Endothelial cell of umbilical vein (primary cell): ENCODE measurements at places on chromosomes 12 and 14.

- DNase-seq = no peak
Observed at GRCh38 chr12:32084017-32084688, 22.5 kb upstream of the BICD1 start.

DNA sequence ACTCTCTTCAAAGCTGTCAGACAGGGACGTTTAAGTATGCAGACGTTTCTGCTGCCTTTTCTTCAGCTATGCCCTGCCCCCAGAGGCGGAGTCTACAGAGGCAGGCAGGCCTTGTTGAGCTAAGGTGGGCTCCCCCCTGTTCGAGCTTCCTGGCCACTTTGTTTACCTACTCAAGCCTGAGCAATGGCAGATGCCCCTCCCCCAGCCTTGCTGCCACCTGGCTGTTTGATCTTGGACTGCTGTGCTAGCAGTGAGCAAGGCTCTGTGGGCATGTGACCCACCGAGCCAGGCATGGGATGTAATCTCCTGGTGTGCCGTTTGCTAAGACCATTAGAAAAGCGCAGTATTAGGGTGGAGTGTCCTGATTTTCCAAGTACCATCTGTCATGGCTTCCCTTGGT is 900.4 kb upstream of the MDGA2 start:
- no peak for DNase-seq

DNA sequence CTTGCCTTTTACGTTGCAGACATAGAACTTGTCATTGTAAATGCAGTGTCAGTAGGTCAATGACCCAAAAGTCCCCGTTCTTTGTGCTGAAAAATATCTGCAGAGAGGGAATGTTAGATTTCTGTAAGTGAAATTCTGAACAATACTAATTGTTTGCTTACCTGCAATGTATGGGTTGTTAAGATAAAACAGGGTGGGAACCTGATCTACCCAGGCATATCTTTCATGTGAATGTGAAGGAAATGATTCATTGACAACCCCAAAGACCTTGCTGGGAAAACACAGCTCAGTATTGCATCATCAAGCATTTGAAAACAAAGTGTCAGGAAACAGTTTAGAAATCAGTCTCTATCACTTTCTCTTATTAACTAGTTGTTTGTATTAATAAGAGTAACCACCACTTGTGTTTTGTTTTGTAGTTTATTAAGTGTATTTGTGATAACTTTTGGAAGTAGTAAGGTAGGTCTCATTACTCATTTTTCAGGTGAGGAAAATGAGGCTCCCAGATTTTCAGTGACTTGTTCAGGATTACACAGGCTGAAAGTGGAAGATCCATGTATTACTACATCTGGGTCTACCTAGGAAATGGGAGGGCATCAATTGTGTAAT is 57.9 kb upstream of the SLC38A2 start:
- DNase-seq = peak; percentile 97

- no peak for DNase-seq
Observed at GRCh38 chr14:102819747-102820330, 42.6 kb downstream of the TRAF3 start.

GRCh38 chr14:100715332-100715731 is 11.4 kb upstream of the DLK1 start:
- no peak for DNase-seq

GRCh38 chr12:54423816-54424150 is 4.7 kb upstream of the ITGA5 start:
- DNase-seq = no peak

DNA sequence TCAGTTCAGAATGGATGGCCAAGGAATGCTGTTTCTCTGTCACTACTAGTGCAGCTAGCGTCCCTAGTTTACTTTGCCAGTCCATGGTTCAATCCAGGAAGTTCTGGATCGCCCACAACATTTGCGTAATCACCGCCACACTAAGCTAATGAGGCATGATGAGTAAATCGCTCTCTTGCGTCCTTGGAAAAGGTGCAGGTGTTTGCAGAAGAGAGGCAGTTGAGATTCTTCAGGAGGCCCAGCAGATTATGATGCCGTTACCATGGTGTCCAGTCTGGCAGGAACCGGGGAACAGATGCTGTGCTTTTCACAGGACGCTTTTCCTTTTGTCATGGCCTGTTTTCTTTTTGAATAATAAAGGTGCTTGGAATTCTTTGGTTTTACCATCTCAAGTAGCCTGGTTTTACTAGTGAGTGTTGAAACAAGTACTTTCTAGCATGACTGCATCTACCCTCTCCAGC is 9.0 kb downstream of the TPH2 start:
- DNase-seq = no peak

DNA sequence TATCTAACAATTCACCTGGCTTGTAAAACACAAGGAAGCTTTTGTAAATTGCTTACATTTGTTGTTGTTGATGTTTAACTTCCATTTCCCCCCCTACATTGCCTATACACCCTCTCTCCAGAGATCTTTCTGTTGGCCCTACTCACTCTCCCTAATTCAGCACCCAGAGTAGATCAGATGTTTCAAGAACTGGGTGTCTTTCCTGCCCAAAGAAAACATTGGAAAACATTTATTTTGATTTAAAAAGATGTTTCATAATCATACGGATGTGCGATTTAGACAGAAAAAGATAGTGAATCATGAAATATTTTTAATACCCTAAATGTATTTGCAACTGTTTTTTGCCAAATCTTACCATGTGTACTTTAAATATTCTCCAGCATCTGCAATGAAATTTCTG is 446.4 kb upstream of the RGS6 start:
- DNase-seq = no peak

GRCh38 chr12:43196268-43196907 is 355.6 kb downstream of the ADAMTS20 start:
- no peak for DNase-seq

DNA sequence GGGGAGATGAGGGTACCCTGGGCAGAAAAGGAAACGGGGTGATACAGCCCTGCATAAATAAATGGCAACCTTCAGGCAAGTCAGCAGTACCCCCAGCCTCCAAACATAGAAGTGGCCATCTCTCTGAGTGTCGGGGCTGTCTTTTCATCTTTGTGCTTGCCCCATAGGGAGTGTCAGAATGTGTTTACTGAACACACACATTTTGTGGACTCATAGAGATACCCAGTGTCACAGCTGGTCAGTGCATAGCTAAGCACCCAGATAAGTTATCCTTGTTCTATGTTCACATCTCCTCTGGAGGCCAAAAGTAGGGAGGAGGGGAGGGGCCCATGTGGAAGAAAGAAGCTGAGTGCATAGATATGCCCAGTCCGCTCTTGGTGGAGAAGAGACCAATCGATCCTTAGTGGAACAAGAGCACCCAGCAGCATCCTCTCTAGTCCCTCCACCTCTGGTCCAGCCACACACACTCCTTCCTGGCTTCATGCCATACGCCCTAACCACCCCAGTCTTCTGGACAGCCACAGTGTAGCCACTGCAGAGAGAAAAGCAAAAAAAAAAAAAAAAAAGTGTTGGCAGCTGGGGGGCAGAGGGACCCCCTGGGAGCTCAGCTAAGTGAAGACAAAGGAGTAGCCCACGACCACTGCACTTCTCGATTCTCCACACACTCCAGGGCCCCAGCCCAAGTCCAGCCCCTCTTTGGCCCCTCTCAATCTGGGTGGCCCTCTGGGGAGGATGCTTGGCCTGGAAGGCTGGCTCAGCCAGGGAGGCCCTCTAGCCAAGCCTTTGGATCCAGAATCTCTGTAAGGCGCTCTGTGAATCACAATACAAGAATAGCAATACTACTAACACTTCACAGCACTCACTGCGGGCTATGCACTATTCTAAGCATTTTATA is 2.6 kb downstream of the ITGA7 start:
- no peak for DNase-seq

GRCh38 chr12:1890810-1891209 is 27.6 kb downstream of the CACNA2D4 start:
- no peak for DNase-seq

DNA sequence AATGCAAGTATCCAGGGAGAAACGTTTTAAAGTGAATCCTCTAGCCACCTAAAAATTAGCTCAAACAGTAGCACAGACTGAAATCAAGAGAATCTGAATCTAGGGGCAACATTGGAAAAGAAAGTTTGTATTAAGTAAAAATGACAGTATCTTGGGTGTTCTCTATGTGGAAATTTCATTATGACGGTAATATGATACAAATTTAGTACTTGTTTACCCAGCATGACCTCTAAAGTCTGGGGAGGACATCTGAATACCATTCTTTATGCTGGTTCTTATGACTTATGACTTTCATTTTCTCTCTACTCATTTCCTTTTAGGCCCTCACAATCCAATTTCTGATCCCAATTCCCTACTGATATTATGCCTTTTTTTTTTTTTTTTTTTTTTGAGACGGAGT is 14.0 kb downstream of the GTSF1 start:
- DNase-seq = no peak

DNA sequence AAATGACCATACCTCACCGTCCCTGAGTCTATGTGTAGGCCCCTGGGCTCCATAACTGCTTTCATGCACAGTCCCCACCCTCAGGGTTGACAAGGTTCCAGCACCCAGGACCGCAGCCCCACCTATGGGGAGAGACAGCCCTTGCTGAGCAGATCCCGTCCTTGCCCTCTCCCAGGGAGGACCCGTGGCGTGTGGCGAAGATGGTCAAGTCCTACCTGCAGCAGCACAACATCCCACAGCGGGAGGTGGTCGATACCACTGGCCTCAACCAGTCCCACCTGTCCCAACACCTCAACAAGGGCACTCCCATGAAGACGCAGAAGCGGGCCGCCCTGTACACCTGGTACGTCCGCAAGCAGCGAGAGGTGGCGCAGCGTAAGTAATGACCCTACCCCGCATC is 10.3 kb downstream of the HNF1A start:
- DNase-seq = no peak

DNA sequence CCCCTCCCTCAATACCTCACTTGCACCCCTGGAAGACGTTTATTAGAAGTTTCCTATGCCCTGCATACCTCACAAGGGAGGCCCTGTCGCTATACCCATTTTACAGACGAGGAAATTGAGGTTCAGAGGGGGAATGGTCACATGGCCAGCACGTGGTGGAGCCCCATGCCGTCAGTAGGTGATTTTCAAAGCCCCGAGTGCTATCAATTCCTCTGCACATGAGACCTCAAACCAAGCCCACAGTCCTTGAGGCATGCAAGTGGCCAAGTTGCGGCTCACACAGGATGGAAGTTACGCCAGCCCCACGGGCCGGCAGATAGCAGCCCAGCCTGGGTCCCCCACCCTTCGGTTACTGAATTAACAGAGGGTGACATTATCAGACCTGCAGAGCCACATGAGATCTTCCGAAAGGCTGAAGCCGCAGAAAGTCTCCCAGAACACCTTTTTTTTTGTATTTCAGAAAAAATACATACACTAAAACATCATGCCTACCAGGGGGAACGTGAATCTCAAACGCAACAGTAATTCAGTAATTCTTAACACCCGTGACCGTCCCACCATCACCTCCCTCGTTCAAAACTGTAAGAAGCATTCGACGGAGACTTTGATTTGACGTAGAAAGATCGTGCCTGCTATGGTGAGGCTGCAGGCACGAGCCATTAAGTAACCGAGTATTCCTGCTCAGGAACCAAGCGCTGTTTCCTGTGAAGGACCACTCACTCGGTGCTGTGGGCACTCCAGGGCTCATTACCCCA is 129.0 kb downstream of the RFLNA start:
- no peak for DNase-seq

DNA sequence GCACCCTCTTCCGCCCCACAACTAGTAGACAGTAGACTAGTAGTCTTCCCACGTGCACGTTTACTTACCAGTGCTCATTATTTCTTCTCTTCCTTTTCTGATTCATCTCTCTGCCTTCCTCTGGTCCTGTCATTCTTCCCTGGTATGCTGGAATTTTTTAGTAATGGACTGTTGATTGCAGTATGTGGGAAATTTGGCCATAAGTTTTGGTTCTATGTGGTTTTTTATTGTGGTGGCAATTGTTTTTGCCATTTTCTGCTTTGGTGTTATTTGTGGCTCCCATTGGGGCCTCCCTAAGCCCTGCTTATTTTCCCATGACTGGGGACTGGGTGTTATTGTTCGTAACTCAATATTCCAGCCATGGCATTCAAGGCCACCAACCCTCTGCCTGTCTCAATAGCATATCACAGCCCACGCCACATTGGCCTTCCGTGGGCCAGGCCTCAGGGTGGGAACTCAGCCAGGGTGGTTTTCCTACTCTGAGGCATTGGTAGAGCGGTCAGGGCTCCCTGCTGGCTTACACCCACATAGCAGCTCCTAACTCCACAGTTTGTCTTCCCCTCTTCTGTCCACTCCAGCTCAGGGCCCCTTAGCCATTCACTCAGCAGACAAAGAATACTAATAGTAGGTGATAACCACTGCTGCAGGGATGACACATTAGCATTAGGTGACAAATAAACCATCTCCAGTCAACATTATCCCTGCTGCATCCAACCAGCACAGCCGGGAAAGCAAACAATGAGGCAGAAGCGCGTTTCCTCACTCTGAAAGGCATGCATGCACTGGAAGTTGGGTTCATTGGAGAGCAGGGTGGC is 321.5 kb downstream of the CACNA1C start:
- DNase-seq = no peak

DNA sequence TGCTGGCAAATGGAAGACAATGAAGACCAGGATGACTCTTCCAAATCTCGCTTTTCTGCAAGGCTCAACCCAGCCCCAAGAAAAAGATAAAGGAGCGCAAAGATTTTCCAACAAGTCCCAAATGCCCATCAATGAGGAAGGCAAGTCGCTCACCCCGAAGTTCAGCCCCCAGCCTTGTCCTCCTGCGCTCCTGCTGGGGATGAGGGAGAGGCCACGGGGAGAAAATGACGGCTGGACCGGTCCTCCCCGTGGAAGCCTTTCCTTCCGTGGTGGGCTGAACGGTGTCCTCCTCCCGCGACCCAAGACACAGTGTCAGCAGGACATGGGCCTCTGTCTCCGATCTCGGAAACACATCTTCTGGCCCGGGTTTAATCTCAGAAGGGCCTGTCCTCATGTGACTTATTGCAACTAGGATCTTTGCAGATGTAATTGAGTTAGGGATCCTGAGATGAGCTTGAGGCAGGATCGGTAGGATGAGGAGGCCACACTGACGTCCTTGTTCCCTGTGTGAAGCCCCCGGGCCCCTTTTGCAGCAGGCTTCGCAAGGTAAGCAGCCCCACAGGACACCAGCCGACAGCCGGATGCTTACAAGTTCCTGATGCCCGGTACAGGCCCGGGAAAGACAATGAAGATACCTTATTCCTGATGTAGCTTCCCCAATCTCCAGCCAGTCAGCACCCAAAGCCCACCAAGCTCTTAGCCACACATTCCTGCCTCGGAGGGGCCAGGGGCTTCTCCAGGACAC is 64.2 kb downstream of the GALNT9 start:
- DNase-seq = no peak

GRCh38 chr14:32166029-32166428 is 35.8 kb upstream of the RNU6-7 start:
- no peak for DNase-seq

GRCh38 chr12:34393821-34394150 is 371.5 kb downstream of the ALG10 start:
- no peak for DNase-seq

DNA sequence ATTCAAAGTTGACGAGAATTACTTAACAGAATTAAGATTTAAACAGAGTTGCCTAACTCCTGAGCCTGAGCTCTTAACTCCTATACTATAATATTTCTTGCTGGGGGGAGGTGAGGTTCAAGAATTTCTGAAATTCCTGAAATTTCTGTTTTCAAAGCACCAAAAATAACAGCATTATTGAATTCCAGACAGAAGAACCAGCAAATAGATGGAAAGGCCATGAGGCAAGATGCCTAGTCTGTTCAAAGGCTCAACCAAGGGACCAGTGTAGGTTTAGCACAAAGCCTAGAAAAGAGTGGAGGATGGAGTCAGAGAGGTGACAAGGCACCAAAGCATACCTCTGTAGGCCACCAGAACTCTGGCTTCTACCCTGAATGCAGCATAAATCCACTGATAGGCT is 76.4 kb downstream of the PPP1R12A start:
- DNase-seq = no peak
